Suppressor macrophage treated with lipopolysaccharide for 4 hours (primary cell): ENCODE measurements at places on chromosomes 2 and 18.

GRCh38 chr2:63580651-63581297, 7.5 kb downstream of the WDPCP start:
- DNase-seq, result no peak

DNA sequence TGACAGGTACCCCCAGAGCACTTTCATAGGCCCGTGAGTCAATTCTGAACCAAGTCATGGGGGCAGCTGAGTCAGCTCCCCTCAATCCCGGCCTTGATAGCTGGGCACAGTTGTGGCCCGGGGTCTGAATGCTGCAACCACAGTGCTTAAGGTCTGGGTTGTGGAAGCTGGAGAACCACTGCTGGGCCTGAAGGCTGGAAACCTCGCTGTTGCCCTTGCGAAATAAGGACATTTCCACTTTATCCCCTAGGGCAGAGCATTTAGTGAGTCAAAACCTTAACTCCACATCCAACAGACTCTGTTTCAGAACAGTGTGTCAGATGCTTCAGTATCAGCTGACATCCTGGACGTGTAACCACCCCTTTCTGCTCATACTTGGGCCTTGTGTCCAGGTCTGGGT, 58.6 kb downstream of the SP110 start:
- peak; percentile 75 for DNase-seq

GRCh38 chr2:102080451-102081242, 61.9 kb upstream of the IL1R1 start:
- no peak for DNase-seq

DNA sequence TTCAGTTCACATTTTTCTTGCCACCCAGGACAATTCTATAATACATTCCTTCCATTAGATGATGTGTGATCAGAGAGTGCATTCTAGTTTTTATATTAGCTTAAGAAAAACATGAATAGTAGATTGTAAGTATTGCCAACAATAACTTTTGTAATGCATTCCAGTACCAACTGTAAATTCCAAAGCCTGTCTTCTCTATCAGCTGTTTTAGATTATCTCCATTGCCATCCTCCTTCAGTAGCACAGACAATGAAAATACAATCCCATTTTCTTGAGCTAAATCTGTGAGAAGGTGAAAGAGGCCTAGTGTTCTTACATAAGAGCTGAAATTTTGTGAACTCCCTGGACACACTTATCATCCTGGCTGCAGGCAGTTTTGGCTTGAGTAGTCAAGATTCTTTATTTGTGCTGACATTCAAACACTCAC, 103.9 kb downstream of the CCBE1 start:
- no peak for DNase-seq

GRCh38 chr2:694906-695510, 17.8 kb upstream of the TMEM18 start:
- no peak for DNase-seq

DNA sequence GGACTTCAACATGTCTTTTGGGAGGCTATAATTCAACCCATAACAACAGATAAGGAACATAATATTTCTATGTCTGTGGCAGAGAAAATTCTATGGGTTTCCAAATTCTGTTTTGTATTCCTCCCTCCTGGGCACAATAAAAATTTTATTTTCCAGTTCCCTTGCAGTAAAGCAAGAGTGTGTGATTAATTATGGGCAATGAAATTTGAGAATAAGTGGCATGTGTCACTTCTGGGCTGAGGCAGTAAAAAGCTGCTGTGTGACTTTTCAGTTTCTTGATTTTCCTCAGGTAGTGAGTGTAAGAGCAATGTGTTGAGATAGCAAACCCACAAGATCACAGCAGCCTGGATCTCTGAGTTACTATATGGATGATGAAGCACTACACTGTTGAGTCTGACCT, 216.4 kb downstream of the MEIS1 start:
- no peak for DNase-seq

DNA sequence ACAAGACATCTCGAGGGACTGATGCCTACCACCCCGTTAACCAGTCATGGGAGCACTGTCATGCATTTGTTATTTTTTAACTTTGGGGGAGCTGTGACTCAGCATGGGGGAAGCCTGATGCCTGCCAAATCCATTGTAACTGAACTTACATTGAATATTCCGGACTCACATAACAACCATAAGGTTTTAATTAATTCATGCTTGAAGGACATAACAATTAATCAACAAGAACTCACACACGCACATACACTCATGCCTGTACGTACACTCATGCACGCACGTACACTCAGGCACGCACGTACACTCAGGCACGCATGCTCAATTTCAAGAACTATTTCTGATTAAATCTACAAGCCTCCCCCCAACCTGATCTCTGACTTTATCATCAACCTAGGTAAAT, 1639.1 kb downstream of the SUCLG1 start:
- no peak for DNase-seq

GRCh38 chr2:48050711-48051110, 144.4 kb upstream of the FBXO11 start:
- no peak for DNase-seq

DNA sequence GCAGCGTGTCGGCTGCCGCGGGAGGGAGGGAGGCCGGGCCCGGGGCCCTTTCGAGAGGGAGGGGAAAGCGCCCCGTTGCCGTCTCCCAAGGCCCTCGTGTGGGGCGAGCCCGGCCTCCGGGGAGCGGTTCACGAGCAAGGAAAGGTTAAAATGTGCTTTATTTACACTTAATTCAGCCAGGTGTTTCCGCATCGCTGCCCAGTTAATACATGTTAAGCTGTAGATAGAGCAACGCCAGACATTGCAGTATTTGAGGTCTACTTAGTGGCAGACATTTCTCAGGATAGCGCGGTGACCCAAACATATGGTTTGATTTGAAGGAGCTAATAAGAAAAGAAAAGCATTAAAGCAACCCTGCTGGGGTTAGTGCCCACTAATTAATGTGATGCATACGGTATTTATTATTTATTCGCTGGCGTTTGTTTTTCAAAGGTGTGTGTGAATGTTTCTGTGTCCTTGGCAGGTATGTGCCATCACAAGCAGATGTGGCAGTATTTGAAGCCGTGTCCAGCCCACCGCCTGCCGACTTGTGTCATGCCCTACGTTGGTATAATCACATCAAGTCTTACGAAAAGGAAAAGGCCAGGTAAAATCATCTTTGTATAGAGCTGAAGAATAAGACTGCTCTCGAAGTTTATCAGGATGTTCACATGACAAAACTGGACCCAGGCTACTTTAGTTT, 571 bp downstream of the EEF1B2 start:
- DNase-seq, result no peak

GRCh38 chr2:190158798-190159434, 96.4 kb upstream of the MSTN start:
- DNase-seq, result no peak

DNA sequence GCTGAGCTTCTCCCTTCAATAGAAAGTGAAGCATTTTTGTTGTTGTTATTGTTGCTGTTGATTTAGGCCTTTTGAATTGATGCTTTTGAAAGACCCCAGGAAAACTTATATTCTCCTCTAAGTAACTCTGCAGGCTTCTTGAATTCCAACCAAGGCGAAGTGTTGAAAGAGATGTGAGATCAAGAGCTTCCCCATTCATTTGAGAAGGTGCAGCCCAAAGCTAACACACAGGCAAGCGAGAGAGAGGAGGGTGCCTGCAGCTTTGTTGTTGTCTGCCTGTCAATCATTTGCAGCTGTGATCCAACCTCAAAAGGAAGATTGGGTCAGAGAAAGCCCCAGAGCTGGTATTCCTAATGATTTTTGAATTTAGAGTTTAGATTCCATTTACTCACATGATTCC, 963.6 kb upstream of the CNTNAP5 start:
- DNase-seq, result no peak

DNA sequence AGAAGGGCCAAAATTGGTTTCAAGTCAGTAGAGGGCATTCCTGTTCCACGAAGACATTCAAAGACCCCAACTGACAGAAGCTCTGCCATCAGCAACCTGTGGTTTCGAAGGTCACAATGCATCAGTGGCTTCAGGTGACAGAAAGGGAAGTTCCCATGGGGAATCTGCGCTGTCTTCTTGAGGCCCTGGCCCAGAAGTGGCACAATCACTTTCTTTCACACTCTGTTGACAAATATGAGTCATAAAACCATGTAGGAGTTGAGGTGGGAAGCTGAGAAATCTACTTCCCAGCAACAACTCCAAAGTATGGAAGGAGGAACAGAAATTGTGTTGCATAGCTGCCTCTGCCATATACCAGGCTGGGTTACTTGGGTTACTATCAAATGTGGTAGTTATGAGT, 621.1 kb upstream of the FANCL start:
- peak; percentile 52 for DNase-seq

GRCh38 chr2:172082105-172082943, 3.0 kb upstream of the DLX1 start:
- DNase-seq, result no peak

DNA sequence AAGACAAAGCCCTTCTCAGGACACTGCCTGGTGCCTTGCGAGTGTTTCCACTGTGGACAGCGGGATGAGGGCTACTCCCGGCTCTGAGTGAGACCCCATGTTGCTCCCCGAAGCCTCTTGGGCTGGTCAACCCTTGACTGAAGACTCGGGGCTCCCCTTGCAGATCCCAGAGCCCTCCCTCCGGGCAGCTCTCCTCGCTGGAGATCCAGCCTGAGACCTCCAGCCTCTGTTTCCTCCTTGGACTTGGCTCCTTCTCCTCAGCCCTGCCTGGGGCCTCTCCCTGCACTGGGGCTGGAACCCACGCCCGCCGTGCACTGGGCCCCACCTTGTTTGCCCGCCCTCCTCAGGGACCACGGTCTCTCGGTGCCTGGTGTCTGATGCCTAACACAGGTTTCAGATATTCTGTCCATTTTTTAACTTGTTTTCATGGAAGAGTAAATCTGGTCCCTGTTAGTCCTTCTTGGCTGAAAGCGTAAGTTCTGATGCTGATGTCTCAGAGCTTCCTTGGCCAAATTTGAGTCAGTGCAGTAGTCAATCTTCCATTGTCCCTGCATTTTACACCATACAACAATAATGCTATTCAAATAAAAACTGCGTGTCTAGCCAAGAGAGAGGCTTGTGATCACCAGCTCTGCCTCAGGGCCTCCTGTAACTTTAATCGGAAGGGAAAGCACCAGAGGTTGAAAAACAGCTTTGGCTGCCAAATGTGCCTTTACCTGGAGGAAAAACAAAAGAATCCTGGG, 139.3 kb upstream of the CTDP1 start:
- no peak for DNase-seq

DNA sequence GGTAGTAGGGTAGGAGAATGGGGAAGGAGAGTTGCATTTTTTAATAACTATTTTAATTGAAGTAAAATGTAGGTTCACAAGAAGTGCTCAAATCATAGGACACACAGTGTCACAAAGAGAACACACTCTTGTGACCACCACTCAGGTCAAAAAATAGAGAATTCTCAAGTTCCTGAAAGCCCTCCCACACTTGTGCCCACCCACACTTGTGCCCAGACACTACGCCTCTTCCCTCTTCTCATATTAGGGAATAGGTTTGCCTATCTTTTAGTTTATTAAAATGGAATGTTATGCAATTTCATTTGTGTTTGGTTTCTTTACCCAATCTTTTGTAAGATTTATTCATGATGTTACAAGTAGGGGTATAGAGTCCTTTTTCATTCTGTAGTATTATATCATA, 67.2 kb downstream of the UGGT1 start:
- no peak for DNase-seq

GRCh38 chr2:111145103-111145760, 24.5 kb downstream of the BCL2L11 start:
- DNase-seq, result no peak

DNA sequence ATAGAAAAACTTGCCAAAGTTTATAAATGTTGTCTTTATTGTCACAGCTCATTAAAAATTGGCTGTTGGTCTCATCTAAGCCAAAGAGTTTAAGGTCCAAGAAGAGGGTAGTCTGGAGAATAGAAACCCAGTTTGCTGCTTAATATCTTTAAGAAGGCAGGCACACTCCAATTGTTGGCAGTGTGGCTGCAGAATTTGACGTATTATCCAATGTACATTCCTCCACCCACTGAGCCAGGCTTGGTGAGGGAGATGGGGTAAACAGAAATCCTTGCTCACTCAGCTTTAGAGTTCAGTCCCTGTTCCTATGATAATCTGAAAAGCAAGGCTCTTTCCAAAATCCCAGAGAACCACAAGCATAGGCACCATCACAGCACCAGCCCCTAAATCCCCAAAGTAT, 10.7 kb upstream of the ADD2 start:
- DNase-seq, result no peak

- peak; percentile 27 for DNase-seq
Observed at GRCh38 chr2:102424754-102425153, 1.8 kb downstream of the IL18RAP start.

DNA sequence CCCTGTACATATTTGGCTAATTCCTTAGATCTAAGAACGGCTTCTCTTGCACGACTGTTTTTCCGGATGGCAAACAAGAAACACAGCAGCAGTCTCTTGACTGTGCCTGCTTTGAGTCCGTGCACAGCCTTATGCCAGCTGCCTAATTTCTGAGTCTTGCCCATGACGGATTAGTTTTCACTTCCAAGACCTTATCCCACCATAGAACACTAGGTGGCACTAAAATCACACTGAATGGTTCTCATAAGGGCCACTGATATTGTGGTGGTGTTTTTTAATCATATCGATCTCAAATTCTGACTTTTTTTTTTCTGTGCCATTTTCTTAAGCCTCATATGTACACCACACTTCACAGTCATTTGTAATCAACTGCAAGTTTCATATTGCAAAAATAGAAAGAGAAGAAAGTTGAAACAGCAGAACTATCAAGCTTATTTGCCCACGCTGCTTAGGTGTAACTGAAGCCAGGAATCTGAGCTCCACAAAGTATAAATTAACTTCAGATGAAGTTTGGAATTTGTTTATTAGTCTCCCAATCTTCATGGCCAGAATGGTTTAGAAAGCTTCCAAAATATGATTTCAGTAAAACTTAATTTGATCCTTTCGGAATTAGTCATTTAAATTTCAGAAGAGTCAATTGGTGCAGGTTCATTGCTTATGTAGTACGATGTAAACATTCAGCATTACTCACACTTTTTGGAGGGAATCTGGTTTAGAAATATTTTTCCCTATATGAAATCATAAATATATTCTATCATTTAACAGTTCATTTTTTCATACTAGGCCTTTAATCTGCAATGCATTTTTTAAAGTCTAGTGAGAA, 45.5 kb upstream of the SCN7A start:
- peak; percentile 70 for DNase-seq

GRCh38 chr2:209805351-209805750, 33.7 kb downstream of the UNC80 start:
- DNase-seq, result no peak

DNA sequence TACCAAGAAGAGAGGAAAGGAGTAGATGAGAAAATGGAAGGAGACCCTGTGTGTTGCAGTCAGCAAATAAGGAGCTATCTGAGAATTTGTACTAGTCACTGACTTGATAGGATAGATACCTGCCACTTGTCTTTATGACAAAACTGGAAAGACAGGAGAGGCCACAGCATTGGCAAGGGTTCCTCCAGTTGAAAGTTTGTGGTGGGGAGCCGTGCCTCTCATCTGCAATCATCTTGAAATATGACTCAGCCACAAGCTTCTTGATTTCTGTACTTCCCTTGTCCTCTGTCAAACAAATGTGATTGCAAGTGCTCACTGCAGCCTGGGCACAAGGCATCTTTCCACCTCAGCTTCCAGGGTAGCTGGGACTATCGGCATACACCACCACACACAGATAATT, 99.1 kb downstream of the GREB1L start:
- no peak for DNase-seq
